ENCODE measurements at places on chromosomes 11 and 22.

DNA sequence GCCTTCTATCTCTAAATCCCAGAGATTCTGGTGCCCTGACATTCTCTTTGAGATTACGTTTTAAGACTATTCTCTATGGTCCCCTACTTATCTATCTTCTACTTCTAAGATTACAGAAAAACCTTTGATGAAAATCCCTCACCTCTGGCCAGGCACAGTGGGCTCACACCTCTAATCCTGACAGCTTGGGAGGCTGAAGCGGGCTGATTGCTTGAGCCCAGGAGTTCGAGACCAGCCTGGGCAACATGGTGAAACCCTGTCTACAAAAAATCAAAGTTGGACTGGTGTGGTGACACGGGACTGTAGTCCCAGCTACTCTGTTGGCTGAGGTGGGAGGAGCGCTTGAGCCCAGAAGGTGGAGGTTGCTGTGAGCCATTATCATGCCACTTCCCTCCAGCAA, 14.4 kb downstream of the NUP98 start:
- no peak for DNase-seq

DNA sequence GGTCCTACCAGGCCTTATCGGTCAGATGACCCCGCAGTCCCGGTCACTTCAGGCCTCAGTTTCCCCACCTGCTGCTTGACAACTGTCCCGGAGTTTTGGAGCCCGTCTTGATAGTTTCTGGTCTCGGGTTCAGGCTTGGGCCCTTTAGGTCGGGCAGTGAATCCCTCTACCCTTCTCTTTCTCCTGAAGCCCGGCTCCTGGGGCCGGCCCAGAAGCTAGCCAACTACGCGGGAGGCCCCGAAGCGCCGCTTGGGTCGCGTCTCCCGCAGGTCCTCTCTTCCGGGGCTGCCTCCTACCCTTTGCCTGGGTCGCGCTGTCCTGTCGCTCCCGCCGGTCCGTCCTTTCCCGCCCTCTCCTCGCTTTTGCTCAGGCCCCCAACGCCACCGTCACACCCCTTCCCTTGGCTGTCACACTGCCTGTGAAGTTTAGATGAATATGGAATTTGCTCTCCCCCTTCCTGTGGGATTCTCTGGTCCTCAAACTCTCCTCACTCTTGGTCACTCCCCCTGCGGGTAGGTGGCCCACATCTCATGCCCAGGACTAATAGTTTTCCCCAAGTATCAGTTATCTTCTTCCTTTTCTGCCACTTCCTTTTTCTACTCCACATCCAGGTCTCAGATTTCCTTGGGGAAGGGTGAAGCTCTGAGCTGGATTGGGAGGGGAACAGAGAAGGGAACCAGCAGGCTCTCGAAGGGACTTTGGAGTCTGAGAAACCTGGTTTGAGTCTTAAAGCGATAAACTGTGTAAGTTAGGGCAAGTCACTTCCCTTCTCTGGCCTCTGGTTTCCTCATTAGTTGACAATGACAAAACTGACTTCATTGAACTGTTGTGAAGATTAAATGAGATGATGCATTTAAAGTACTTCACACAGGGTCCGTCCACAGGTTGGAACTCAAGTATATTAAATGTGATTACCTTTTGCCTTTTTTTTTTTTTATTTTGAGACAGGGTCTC, 790 bp downstream of the RAB1B start:
- no peak for DNase-seq

- no peak for DNase-seq
Observed at GRCh38 chr11:13134886-13135285, 125.8 kb downstream of the RASSF10 start.

DNA sequence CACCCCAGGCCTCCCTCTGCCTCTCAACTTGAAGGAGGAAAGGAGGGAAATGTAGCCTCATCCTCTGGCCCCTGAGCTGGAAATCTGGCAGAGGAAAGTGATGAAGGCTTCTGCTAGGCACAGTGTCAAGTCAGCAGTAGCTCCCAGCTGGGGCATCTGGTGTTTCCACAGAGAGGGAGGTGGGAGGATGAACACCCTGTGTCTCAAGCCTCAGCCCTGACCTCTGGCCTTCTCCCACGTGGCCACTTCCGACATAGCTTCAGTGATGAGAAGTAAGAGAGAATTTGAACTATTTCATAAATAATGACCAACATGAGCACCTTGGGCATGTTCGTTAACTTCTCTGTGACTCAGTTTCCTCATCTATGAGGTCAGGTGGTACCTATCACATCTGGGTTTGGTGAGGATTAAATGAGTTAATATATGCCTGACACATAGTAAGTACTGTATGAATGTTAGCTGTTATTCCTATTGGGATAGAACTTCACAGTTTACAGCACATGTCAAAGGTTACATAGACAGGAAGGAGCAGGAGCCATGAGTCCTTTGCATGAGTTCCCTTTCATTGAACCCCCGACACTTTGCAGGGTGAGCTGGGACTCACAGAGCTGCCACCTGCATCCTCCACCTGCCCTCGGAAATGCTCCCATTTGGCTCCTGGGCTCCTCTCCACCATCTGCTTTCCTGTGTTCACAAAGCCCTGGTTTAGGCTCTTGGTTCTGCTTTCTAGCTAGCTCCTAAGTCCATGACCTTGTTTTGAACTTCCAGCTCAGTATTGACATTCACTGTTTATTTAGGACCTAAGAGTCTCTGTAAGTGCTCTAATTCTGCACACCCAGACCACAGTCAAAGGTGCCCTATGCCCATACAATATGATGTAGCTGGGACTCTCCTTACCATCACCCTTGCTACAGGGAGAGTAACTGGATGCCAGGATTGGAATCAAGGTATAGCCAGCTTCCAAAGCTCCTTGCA, 61.7 kb downstream of the CSNK2A3 start:
- no peak for DNase-seq

All from activated T-cell treated with anti-CD3 and anti-CD28 coated beads, Interleukin-2, amount 50 U/mL, for 72 hours (primary cell).